ENCODE measurements at places on chromosomes 5 and 9.

GRCh38 chr9:90880669-90881068 is 79.0 kb downstream of the SYK start:
- DNase-seq, result no peak

- DNase-seq, result no peak
Observed at GRCh38 chr9:14004110-14004509, 309.8 kb downstream of the NFIB start.

DNA sequence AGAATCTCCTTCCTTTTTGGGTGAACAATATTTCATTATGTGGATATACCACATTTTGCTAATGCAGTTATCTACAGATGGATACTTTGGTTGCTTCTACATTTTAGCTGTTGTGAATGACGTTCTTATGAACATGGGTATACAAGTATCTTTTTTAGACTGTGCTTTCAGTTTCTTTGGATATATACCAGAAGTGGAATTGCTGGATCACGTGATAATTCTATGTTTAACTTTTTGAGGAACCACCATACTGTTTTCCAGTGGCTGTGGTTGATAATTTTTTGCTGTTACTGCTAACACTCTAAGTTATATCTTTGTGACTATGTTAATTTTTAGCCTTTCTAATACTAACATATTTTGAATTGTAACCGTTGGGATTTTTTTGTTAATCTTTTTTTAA is 12.5 kb downstream of the WDR70 start:
- DNase-seq, result no peak

- DNase-seq, result no peak
Observed at GRCh38 chr9:99012957-99013512, 69.3 kb downstream of the COL15A1 start.

DNA sequence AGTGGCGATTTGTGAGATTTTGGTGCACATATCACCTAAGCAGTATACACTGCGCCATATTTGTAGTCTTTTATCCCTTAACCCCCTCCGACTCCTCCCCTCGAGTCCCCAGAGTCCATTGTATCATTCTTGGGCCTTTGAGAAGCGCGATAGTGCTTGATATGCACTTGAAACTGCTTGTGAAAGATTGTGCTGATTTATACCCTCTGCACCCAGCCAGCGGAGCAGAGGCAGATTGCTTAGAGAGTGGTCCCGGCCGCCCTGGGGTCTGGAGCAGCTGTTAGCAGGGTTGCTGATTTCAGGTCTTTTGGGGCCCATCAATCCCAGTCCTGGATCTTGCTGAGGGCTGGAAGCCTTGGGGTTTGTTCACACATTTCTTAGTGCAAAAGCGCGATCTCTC is 13.0 kb upstream of the FAM240B start:
- no peak for DNase-seq

DNA sequence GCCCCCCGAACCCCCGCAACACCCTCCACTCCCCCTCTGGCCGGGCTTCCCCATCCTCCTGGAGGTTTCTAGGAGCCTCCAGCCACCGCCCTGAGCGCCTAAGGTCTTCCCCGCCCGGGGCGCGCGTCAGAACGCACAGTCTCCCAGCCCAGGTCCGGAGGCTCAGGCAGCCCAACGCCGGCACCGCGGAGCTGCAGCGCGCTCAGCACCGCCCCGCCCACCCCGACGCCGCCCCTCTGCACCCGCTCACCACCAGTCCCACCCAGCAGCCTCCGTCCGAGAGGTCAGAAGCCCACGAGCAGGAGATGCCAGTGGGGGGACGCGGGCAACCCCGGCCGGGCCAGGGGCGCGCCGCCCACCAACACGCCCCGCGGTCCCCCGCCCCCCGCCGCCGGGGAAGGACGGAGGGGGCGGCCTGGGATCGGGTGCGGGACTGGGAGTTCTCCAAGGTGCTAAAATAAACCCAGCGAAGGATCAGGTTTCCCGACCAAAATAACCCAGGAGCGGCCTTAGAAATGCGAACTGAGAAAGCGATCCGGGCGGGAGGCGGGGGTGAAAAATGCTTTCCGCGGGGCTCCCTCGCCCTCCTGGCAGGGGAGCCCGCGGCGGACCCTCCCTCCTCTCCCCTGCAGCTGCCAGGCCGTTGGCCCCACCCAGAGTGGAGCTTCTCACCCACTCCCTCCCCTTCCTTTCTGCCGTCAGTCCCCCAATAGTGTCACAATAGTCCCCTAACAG is 6.5 kb upstream of the FAM78A start:
- no peak for DNase-seq

DNA sequence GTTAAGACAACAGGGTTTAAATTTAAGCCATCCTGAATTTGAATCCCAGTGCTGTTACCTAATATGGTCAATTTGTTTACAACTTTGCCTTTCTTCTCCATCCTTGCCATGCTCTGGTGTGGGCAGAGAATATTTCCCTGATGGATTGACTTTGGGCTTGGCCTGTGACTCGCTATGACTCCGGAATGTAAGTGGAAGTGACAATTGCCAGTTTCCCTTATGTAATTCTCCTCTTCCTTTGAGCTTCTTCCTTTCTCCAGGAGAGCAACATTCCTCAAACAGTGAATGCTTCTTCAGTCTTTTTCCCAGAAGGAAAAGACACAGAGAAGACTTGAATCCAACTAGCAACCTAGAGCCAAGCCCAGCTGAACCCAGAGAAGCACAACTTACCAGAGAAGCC is 159.1 kb downstream of the LURAP1L start:
- no peak for DNase-seq

DNA sequence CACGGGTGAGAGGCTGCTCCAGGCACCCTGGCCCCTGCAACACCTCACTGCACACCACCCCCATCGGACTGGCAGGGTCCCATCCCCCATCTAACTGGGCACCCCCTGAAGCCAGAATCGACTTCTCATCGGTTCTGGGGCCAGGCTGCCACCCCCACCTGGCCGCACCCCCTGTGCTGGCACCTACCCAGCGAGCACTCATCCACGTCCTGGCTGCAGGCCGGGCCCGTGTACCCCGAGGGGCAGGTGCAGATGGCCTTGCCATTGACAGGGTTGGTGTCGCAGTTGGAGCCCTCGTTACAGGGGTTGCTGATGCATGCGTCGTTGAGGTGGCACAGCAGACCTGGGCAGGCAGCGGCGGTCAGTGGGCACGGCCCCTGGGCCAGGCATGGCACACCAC is 27.9 kb downstream of the NOTCH1 start:
- no peak for DNase-seq

GRCh38 chr5:123805300-123805699 is 293.3 kb downstream of the CSNK1G3 start:
- DNase-seq, result no peak

- no peak for DNase-seq
Observed at GRCh38 chr9:89436963-89437625, 60.8 kb downstream of the SEMA4D start.

DNA sequence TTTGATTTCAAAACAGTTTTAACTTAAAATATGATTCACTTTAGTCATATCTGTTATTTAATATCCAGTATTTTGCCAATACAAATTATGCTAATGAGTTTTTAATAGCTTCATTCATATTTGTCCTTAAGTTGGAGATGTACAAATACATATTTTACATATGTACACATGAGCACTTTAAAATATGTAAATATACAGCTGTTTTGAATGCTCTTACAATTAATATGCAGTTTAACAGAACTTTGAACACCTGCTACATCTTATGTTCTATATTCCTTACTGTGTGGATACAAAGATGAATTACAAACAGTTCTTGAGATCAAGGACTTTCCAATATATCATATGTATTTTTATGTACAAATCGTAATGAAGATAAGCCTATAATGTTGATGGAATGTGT is 74.0 kb downstream of the CHSY3 start:
- DNase-seq, result no peak

GRCh38 chr5:137735555-137736284 is at the start of gene KLHL3:
KLHL3 (minus strand) TSS chr5:137736089; CDS start chr5:137735646, 443 bp downstream.
- no peak for DNase-seq

GRCh38 chr9:133253268-133253667 is 21.7 kb downstream of the ABO start:
- DNase-seq, result no peak

- DNase-seq, result no peak
Observed at GRCh38 chr5:15575666-15576065, 75.7 kb downstream of the FBXL7 start.

DNA sequence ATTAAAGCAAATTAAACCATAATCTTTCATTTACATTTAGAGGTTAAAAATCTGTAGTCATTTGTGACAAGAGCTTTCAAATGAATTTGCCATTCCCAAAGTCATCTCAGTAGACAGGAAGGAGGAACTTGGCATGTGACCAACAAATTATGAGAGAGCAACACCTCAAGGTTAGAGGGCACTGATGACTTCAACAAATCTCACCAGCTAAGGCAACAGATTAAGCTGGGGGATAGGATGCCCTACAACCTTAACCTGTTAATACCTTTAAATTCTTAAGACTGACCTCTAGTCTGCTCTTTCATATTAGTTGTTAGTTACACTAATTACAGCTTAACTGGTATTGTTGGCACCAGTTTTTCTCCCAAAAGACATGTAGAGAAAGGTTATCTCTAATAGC is 18.4 kb downstream of the POU5F2 start:
- no peak for DNase-seq

- DNase-seq, result no peak
Observed at GRCh38 chr9:131618071-131618479, 72.8 kb downstream of the PRRT1B start.

DNA sequence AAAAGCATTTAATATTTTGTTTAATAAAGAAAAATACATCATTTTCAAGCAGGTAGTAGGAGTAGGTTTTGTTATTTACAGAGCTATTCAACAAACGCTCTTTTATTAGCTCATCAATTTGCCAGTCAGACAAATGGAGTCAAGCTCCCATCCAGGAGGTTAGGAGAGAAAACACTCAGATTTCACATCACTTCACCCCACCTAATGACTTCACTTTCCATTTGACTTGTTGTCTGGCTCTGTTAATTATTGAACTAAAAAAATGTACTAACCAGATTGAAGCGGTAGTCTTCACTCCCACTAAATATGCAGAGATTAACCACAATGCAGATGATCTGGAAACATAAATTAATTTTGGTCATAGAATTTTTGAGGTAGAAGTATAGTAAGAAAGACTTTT is 193.6 kb upstream of the VCAN start:
- DNase-seq, result no peak

GRCh38 chr9:69877852-69878514 is 57.4 kb downstream of the CFAP95 start:
- DNase-seq, result peak; percentile 20

GRCh38 chr9:121484651-121485446 is 14.8 kb downstream of the GGTA1 start:
- no peak for DNase-seq

GRCh38 chr5:141692533-141692888 is 10.5 kb upstream of the ARAP3 start:
- no peak for DNase-seq

GRCh38 chr5:74393943-74394342 is 246.6 kb downstream of the ENC1 start:
- DNase-seq, result no peak

DNA sequence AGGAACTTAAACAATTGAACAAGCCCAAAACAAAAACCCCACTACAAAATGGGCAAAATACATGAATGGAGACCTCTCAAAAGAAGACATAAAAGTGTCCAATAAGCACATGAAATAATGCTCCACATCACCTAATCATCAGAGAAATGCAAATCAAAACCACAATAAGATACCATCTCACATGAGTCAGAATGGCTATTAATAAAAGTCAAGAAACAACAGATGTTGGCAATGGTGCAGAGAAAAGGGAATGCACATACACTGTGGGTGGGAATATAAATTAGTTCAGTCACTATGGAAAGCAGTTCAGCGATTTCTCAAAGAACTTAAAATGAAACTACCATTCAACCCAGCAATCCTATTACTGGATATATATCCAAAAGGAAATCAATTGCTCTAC is 337.4 kb upstream of the GRIA1 start:
- no peak for DNase-seq

DNA sequence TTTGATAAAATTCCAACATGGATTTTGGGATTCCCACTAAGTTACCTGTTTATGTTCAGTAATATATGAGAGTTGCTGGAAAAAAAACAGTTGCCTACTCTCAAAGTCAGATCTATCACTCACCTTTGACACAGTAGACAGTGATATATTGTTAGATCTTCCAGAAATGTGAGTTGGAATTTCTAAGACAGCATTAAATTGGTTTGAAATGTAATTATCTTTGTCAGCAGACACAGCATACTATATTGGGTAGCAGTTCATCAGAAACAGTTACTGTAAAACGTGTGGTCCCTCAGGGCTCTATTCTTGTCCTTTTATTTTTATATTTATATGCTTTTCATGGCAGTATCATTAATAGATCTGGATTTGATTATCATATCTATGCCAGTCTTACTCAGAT is 433.6 kb upstream of the ARRDC3 start:
- no peak for DNase-seq

DNA sequence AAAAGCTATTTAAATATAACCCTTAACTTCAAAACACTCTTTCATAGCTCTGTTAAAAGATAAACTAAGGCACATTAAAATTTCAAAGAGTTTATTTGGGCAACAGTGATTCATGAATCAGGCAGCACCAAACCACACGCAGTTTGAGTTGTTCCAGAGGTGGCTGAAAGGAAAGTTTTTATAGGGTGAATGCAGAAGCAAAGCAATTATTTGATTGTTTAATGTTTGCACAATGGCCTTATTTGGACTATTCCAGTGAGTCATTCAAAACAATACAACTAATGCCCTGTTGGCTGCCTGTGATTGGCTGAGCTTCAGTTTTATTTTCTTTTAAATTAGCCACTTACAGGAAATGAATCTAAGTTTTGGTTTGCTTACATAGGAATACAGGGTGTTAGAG is 125.3 kb downstream of the CEP120 start:
- DNase-seq, result no peak

DNA sequence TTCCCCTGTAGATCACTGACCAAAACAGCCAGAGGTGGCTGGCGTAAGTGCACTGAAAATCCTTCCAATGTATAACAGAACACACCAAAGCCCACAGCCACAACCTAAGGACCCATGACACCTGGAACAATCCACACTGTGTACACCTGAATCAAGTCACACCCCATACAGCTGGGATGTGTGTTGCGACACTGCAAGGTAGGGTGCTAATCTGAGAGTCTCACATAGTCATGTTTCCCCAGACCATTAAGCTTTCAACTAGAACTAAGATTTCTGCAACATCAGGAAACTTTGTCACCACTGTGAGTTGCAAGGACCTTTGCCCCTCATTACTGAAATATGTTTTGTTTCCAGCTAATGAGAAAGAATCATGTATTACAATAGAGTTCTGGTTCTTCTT is 59.4 kb downstream of the MED27 start:
- no peak for DNase-seq

- no peak for DNase-seq
Observed at GRCh38 chr5:125813221-125813974, 609.8 kb upstream of the GRAMD2B start.

- DNase-seq, result no peak
Observed at GRCh38 chr9:441126-441525, 226.5 kb downstream of the DOCK8 start.

Data from amniotic stem cell (primary cell).